ENCODE measurements at places on chromosomes 7 and 10. TPM values are rescaled to one million over a fixed set of nuclear protein-coding genes. Genes with fewer than 3 reads are reported as not detected.

Gene IFIT1B
- polyA plus RNA-seq, result not detected

Gene MLXIPL
- 66.2 TPM for polyA plus RNA-seq

Gene KLLN
- polyA plus RNA-seq, result 0.12 TPM

Gene PNLIP
- polyA plus RNA-seq, result not detected

Gene ENTPD1
- polyA plus RNA-seq, result 0.07 TPM

Gene BAIAP2L1
- polyA plus RNA-seq, result 23.3 TPM

Gene METTL2B
- 17.4 TPM for polyA plus RNA-seq

Gene MMD2
- not detected for polyA plus RNA-seq

Gene NKX2-3
- polyA plus RNA-seq, result not detected

Gene CPN1
- 35.1 TPM for polyA plus RNA-seq

Gene SPRN
- polyA plus RNA-seq, result not detected

Gene TET1
- 4.7 TPM for polyA plus RNA-seq

DNA sequence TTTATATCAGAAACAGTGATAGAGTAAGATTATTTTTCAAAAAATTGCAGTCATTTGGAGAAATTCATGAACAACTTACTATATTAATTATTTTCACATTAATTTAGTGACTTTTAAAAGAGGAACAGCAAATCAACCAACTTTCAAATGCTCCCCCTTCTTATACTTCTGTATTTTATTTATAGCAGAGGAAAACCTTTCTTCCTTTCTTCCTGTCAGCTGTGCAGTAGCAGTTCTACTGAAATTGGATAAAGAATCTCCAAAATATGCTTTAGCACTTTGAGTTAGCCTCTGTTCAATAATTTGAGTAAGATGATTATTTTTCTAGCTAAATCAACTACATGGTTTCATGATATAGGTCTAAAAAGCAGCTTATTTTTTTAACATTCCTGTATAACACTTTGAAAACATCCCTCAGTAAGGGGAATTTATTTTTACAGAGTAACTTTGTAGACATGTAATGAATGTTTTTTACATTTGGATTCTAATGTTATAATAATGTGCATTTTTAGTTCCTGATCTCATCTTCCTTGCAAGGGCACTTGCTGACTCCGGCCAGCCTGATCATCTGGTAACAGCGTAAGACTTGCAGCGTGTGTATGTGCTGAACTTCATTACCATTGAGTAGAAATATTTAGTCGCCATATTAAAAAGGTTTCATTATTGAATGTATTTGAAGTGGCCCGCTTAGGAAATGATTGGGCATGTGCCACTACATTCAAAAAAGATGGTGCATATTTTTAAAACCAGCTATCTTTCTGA lies 158.3 kb upstream of the HDAC9 start:
- DNase-seq, result no peak

GRCh38 chr7:28155964-28156363 lies 24.6 kb downstream of the JAZF1 start:
- DNase-seq, result peak; percentile 15

- DNase-seq, result no peak
Observed at GRCh38 chr10:74061104-74061503, 63.2 kb downstream of the VCL start.

- no peak for DNase-seq
Observed at GRCh38 chr10:86262688-86263181, 103.9 kb downstream of the GRID1 start.

DNA sequence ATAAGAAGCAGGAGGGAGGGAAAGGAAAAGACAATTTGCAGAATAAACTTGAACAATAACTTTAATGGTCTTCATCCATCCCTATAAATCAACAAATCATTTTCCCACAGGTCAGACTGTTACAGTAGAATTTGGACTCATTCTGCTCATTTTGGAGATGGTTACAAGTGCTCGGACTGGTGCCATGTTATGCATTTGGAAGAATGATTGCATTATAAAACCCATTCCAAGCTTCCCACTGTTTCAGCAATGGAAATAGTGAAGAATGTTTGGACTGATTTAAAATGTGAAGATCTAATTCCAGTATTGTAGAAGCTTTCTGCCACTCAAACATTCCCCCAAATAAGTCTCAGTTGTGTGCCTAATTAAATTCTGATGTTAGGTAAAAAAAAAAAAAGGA lies 99.7 kb upstream of the ZEB1 start:
- DNase-seq, result no peak

DNA sequence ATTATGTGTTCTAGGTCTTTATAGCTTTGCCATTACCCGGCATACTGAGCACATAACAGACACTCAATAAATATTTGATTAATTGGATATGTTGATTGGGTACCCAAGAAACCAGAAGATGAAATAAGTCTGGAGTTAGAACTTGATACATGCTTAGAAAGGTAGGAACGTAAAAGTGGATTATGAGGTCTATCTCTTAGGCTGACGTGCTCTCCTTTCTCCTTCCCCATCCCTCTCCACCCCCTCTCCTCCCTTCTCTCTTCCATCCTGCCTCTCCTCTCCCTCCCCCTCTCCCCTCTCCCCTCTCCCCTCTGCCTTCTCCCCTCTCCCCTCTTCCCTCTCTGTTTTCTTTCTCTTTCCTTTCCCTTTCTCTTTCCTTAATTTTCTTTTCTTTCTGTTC lies 34.0 kb downstream of the AUTS2 start:
- no peak for DNase-seq

- DNase-seq, result no peak
Observed at GRCh38 chr10:131656009-131656408, 244.8 kb upstream of the PPP2R2D start.

GRCh38 chr10:65818990-65819389 lies 1106.8 kb upstream of the LRRTM3 start:
- no peak for DNase-seq

DNA sequence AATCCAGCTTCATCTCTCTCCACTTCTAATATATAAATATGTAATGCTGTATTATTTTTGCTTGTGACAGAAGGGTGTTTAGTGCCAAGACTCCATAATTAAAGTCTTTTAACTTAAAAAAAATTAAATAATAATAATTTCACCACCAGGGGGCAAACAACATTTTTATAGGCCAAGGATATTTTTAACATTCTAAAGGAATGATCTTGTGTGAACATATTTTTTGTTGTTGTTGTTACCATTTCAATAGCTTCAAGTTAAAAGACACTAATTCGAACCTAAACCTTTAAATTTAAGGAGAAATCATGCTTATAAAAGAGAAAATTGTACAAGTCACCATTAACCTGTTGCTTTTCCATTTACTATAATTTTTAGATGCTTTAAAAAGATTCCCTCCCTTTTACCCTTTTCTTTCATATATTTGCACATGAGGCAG lies 7.5 kb upstream of the DNAJC1 start:
- DNase-seq, result no peak

- no peak for DNase-seq
Observed at GRCh38 chr10:75240329-75241076, 4.7 kb upstream of the COMTD1 start.

DNA sequence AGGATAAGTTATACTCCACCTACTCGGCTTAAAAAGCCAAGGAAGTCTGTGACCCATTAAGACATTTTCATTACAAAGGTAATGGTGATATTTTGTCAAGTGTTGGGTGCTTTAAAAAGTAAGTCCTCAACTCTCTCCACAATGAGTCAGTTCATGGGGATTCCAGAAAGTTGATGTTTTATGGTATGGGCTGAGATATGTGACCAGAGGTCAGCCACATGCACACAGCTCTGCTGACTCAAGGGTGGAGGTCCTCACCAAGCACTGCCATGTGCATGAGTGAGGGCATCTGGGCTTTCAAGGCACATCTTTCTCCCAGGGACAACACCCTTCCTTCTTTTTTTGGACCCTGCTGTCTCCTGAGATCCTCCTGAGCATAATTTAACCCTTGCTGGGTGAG lies 292.9 kb downstream of the PTEN start:
- no peak for DNase-seq

Measured in HepG2 (cell line).